ENCODE measurements at places on chromosomes 6 and 20. TPM values are rescaled to one million over a fixed set of nuclear protein-coding genes. Genes with fewer than 3 reads are reported as not detected.

TRIM31 gene
- not detected for total RNA-seq

GJA1 gene
- 261 TPM for total RNA-seq

CUL7 gene
- total RNA-seq: 13.0 TPM

SOBP gene
- total RNA-seq: 13.3 TPM

MUC22 gene
- total RNA-seq: 2.9 TPM

BPHL gene
- total RNA-seq: 10.3 TPM

GRM1 gene
- total RNA-seq: not detected

FOXA2 gene
- not detected for total RNA-seq

TFAP2C gene
- 20.6 TPM for total RNA-seq

HCRTR2 gene
- not detected for total RNA-seq

ZNF451 gene
- 43.5 TPM for total RNA-seq

SLCO4A1 gene
- total RNA-seq: 45.9 TPM

FOXQ1 gene
- total RNA-seq: 6.4 TPM

VIP gene
- 68.0 TPM for total RNA-seq

FUT9 gene
- not detected for total RNA-seq

GNMT gene
- total RNA-seq: 1.5 TPM

PRSS16 gene
- total RNA-seq: 1.2 TPM

SALL4 gene
- not detected for total RNA-seq

HTR1E gene
- not detected for total RNA-seq

DNA sequence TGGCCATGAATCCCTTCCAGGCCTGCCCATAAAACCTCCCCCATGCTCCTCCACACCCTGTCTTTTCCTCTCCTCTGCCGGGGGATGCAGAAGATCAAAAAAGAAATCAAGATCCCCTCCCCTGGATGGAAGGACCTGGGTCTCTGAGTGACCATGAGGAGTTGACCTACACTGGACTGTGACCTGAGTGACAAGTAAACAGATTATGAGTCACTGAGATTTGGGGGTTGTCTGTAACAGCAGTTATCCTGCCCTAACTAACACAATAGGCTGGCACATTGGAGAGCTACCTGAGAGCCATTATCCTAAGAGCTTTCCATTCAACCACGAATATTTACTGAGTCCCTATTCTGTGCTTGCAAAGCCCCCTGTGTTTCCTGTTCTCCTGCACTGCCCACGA lies 28.4 kb upstream of the SIRPA start:
- DNase-seq: no peak

- no peak for DNase-seq
Measured at GRCh38 chr6:115060581-115060980, 717.8 kb upstream of the HS3ST5 start.

DNA sequence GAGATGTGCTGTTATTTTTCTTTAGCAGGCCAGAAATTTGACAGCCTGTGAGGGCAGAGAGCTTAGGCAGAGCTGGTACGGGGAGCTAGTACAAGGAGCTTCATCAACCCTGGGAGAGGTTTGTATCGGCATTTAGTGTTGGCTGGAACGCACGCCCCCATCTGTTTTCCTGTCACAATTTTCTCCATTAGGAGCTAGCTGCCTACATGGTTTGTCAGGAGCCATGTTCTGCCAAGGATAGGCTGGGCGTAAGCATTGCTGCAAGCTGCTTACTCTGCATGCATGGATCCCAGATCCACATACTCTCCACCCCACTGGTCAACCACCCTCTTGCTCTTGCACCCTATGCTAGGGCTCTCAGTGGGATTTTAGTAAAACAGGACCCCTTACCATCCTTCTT lies 449.0 kb upstream of the CHD6 start:
- DNase-seq: no peak

DNA sequence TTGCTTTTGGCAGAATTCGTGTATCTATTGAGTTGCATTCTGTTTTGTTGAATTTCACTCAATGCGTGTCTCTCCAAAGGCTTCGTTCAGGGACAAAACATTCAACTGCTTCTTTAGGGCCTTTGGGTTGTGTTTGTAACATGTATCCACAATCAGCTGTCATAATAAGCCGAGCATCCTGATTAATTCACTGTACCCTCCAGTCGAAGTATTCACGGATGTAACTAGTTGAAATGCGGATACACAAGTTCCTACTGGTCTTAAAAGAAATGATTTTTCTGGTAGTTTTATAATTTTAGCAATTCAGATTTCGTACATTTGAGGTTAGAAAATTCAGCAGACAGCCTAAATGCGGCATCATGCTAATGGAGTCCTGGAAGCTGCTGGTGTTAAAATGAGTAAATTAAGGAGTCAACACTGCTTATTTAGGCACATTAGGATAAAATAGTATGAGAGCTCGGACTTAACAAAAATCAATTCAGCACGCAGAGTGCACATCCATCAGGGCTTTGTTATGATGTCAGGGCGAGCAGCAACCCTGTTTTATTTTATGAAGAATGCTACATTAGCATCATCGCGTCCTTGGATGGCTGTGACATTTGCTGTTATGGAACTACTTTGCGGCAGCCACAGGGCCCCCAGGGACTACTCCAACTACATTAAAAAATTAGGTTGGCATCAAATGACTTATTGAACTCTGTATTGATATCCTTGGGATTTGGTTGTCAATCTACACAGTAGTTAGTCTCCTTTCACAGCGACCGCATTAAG lies 489.3 kb upstream of the FLRT3 start:
- no peak for DNase-seq

DNA sequence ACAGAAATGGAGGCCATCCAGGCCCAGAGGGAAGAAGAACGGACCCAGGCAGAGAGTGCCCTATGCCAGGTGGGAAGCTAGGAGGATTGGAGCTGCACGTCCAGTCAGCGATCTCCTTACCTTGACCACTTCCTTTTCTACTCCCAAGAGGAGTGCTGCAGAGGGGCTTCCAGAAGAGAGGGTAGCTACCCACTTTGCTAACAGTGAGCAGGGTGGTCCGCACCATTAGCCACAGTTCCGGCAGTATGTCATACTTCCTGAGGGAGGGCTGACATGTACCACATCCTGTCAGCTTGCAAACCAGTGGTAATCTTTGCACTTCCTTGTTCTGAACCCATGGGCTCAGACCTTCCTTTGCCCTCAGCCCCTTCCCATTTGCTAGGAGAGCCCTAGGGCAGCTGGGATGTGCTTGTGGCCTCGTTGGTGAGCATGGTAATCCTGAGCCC lies 35.4 kb downstream of the CEP250 start:
- DNase-seq: no peak

- no peak for DNase-seq
Measured at GRCh38 chr6:1995636-1996035, 249.8 kb downstream of the GMDS start.

DNA sequence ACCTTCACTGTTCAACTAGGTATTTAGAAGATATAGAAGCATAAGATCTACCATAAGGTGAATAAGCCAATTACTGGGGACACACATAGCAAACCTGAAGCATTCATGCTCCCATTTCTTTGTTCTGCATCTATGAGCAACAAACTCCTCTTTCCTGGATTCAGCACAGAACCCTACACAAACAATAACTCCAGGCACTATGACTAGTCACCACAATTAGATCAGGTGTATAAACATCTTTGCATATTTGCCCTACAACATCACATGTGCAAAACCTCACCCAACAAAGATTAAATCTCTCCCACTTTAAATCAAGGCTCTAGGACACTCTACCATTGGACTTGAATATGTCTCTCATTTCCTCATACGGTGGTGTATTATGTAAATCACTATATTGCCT lies 652.3 kb downstream of the EPHA7 start:
- DNase-seq: no peak

- no peak for DNase-seq
Measured at GRCh38 chr6:105591053-105591452, 188.2 kb upstream of the PREP start.

DNA sequence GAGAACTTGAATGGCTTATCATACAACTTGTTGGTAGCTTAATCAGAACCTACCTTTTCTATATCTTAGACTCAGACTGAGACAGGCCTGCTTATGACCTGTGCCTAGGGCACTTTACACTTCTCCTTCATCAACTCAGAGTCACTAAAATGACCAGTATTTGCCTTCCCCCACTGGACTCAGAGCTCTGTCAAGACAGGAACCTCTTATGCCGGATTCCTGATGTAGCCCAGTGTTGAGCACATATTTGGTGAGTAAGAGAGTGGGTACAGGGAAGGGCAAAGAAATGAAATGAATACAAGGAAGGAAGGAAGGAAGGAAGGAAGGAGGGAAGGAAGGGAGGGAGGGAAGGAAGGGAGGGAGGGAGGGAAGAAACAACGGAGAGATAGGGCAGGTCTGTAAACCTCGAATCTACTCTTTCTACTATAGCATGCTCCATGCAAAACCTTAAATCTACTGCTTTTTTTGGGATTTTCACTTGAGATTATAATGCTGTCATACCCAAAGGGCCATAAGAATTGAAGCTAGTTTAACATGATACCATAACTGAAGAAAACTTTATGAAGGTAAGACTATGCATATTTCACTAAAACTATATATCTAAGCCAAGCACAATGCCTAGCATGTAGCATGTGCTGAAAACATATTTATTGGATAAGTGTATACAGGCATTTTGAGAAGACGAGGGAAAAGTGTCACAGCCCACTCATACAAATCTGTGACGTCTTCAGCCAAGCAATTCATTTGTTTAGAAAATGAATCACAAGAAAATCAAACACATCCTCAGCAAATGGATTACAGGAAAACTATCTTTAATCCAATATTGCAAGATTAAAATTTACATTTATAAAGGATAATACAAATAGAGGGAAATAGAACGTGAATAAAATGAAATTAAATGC lies 89.9 kb downstream of the RFX6 start:
- no peak for DNase-seq

DNA sequence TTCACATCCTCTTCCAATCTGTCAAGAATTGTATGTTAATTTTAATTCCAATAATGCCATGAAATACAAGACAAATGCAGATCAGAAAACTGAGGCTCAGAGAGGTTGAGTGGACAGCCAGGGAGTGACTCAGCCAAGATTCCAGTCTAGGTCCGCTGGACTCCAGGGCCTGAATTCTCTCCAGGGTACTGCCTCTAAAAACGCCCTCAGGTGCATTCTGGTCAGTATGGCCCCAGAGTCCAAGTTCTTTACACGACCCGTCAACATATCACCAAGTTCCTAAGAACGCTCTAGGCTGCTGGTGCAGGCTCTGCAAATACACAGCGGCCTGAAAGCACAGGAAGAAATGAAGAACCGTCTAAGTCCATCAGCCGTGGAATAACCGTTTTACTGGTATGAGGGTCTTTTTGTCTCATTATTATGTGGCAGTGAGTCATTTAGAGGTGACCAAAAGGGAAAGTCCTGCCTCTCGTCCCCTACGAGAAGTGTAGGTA lies 709 bp upstream of the ASXL1 start:
- no peak for DNase-seq

DNA sequence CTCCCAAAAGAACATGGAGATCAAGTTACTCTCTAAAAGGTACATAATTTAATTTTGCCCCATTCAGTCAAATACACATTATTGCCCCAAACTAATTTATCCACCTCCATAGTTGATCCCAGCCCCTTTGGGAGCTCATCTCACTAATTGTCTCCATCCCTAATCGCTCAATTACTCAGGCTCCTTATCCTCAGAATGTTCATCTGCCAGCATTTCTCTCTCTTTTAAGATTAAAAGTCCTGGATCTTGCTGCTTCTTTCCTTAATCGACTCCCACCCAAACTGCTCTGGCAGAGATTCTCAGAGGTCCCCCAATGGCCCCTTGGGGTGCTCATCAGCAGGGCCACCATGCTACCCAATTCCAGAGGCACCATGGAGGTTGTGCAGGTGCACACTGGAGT lies 18.4 kb upstream of the NNAT start:
- DNase-seq: no peak

DNA sequence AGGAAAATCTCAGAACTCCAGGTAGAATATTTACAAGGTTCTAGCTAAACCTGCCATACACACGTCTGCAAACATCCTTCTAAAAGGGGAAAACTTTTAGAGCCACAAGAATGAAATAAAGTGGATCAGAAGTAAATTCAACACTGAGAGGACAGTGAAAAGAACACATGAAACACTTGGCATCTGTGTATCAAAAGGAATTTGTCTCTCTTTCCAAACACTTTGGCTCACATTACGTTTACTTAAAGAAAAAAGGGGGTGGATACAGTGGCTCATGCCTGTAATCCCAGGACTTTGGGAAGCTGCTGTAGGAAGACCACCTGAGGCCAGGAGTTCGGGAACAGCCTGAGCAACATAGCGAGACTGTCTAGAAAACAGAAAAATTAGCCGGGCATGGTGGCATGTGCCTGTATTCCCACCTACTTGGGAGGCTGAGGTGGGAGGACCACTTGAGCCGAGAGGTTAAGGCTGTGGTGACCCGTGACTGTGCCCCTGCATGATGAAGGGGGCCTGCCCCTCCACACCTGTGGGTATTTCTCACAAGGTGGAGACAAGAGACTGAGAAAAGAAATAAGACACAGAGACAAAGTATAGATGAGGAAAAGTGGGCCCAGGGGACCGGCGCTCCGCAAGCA lies 35.4 kb downstream of the NINL start:
- DNase-seq: no peak

GRCh38 chr20:51994751-51995417 lies 192.6 kb upstream of the SALL4 start:
- no peak for DNase-seq

DNA sequence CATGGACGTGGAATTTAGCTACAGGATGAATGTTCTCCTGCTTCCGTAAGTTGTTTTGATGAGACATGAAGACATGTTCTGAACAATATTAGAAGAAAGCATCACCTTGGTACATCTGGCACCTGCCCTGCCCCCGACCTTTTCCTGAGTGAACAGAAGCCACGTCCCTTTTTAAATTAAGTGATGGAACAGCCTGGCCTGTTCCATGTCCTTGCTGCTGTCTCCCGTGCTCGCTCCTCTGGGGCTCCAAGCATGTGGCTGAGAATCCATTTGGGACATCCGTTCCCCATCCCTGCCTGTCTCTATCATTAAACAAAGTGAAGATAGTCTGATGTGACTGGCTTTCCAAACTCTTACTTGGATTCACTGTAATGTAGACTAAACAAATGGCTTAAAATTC lies 36.4 kb downstream of the ERMARD start:
- DNase-seq: peak; percentile 77

- no peak for DNase-seq
Measured at GRCh38 chr20:58212636-58213035, 15.8 kb downstream of the ANKRD60 start.

DNA sequence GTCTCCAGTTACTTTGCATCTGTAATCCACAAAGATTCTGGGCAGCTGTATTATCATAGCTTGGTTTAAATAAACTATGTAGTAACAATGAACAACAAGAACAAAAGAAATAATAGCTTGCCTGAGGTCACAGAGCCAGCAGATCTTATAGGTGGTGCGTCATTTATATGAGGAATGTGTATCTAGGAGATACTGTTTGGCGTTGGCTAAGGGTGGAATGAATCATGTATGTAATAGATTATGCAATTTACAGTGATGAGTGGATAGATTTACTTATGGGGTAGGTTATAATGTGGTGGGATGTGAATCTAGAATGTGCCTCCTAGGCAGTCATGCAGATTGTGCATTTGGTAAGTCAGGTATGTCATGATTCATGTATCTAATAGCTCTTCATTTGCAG lies 42.8 kb downstream of the HNF4A start:
- no peak for DNase-seq

DNA sequence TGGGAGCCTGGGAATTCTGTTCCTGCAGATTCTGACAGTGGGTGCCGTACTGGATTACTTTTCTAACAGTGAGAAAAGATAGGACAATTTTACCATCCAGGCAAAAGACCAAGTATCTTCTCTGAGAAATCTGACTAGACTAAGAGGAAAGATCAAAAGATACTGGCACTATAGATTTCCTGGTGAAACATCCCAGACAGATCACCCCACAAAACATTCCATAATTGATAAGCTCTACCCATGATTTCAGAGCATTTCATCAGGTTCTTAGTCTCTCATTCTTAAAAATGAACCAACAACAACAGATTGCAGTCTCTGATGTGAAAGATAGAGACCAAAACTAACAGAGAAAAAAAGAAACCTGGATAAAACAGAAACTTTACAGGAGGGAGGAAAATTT lies 13.6 kb upstream of the UBR2 start:
- DNase-seq: no peak

Measured in vagina (tissue), 2 donors.